ENCODE measurements at places on chromosomes 2 and 18.

- no peak for DNase-seq
These were observed 12.3 kb downstream of the MAP3K20 start for GRCh38 chr2:173087793-173088496.

DNA sequence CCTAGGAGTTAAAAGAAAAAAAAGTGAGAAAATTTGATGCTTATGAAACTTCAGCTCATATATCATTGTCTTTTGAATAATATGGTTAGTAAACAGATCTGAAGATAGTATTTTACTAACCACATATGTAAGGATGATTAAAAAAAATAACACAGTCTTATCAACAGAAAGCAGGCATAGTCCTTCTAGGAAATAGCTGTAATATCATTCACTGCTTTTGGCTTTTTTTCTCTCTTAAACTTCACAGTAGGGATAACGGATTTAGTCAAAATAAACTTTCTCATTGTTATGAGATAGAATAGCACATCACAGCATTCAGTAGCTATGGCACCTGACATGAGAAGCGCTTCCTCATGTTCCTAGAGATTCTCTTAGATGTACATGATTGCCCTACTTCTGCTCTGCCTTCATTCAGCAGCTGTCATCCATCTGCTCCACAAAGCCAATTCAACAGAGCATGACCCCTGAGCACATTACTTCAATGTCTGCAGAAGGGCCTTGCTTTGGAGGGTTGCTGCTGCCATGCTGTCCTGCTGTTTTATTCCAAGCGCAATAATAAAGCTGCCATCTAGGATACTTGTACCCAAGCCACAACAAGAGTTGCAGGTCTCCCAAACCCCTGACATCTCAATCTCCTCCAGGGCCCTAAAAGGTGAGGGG is 67.0 kb downstream of the TTC21B start:
- DNase-seq, result no peak

- DNase-seq, result no peak
These were observed 34.9 kb upstream of the CYP26B1 start for GRCh38 chr2:72182547-72182946.

GRCh38 chr2:237294460-237294859 is 119.5 kb downstream of the COL6A3 start:
- DNase-seq, result no peak

DNA sequence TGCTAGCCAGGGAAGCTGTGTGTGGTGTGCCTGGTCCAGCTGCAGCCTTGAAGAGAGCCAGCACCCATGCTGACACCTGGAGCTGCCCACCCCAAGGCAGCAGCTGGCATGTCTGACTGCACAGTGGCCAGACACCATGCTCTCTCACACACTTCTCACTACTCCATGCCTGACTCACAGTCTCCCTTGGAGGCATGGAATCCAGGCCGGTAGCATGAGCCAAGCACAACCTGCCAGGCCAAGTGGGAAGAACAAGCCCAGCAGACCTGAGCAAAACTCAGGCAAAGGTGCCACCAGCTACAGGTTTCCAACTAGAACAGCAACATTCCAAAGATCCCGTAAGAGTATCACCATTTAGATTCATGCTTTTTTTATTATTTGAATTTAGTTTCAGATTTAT is 625.3 kb upstream of the LRRTM4 start:
- DNase-seq, result no peak

DNA sequence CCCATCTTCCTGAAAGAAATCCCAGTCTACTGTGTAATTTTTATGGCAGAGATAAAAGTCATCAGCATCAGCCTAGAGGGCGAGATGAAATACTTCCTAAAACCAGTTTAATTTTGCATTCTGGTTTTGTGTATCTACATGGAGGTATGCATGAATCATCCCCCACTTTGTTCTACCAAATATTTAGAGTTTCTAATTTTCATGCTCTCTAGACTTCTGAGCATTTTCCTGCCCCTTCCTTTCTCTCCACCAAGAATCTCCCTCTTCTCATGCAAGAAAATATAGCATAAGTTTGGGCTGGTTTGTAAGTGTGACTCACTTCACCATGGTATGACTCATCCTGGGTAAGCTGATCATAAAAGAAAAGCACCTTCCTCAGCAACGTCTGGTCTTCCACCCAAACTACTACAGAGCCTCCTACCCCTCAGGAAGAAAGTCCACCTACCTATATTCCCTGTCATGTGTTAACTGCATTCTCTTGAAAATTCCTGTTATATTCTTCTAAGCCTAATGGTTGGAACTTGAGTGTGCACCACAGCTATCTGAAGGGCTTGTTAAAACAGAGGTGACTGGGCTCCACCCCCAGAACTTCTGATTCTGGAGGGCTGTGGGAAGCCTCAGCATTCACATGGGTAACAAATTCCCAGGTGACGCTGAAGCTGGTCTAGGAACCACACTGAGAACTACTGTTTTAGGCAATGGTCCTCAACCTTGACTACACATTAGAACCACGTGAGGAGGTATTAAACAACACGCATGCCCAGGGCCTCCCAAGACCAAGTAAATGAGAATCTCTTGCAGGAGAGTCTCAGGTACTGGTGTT is 37.4 kb upstream of the RAPGEF4 start:
- no peak for DNase-seq

DNA sequence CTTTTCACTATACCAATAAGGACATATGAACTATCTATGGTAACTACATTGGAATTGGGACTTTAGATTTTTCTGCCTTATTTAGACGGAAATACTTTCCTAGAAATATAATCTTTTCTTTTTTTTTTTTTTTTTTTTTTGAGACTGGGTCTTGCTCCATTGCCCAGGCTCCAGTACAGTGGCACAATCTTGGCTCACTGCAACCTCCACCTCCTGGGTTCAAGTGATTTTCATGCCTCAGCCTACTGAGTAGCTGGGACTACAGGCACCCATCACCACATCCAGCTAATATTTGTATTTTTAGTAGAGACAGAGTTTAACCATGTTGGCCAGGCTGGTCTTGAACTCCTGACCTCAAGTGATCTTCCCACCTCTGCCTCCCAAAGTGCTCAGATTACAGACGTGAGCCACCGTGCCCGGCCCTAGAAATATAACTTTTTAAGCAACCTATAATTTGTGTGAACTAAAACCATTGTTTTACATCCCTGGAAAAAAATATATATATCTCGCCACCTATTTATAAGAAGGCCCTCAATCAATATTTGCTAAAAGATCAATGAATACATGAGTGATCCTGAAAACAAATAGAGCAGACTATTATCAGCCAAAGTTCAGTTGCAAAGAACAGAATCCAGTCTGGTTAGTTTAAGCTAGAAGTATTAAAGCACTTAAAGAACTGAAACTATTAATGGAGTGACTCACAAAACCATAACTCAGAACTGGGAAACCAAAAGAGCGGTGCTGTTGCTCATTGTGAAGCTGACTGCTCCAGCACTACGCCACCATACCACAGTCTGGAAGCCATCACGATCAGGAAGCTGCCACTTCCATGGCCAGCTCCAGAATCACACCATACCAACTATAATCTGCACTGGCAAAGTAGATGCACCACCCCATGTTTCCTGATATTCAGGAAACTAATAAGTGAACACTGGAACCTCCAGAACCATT is 8.4 kb upstream of the HNRNPLL start:
- DNase-seq, result no peak

DNA sequence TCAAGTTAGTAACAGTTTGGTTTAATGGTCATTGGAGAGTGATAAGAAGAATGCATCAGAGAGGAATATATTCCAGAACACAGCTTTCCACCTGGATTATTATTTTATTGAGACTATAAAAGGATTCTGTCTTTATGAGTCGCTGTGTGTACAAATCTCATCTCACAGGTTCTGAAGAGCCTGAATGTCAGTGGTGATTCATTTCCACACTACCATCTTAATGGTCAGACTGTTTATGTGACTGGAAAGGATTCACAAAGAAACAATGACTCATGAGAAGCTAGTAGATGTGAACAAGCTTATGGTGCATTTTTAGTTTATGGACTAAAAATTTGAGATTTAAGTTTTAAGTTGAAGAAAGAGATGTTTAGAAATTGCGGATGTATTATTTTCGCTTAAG is 685.4 kb upstream of the NRXN1 start:
- DNase-seq, result no peak

DNA sequence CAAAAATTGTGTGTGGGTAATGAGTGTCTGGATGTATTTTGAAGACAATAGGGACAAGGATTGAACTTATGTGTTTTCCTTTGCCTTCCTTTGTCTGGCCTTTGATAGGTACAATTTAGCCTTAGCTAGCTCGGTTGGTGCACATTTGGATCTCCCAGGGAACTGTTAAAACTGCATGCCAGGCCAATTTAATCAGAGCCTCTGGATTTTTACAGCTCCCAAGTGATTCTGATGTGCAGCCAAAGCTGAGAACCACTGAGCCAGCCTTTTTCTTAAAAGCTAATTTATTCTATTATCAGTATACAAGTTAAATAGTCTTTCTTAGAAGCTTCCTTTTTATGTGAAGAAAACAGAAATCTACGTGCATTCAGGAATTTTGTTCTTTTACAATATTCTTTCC is 25.0 kb downstream of the PLEK start:
- DNase-seq, result no peak

Measured in stimulated activated CD8-positive, alpha-beta memory T cell treated with anti-CD3 and anti-CD28 coated beads, Interleukin-15, amount 100 ng/mL, for 24 hours (primary cell).